Left renal pelvis (tissue), 4 donors: ENCODE measurements at places on chromosomes 4 and X. TPM values are rescaled to one million over a fixed set of nuclear protein-coding genes. Genes with fewer than 3 reads are reported as not detected.

DNA sequence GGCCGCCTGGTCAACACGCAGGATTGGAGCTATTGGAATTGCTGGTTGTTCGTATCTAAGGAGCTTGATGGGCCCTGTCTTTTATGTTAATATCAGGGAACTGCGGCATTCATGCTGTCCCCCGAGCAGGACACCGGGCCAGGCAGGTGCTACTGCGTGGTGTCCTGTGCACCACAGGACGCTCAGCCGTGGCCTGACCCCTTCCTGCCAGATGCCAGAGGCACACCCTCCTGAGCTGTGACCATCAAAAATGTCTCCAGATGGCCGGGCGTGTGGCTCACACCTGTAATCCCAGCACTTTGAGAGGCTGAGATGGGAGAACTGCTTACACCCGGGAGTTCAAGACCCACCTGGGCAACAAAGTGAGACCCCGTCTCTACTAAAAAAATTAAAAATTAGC lies 32.1 kb downstream of the ABLIM2 start:
- DNase-seq = no peak

Gene REPS2
- polyA plus RNA-seq = 11.7 TPM

Gene IGBP1
- polyA plus RNA-seq = 92.9 TPM

GRCh38 chr4:140637836-140638235 lies 69.1 kb upstream of the UCP1 start:
- no peak for DNase-seq

DNA sequence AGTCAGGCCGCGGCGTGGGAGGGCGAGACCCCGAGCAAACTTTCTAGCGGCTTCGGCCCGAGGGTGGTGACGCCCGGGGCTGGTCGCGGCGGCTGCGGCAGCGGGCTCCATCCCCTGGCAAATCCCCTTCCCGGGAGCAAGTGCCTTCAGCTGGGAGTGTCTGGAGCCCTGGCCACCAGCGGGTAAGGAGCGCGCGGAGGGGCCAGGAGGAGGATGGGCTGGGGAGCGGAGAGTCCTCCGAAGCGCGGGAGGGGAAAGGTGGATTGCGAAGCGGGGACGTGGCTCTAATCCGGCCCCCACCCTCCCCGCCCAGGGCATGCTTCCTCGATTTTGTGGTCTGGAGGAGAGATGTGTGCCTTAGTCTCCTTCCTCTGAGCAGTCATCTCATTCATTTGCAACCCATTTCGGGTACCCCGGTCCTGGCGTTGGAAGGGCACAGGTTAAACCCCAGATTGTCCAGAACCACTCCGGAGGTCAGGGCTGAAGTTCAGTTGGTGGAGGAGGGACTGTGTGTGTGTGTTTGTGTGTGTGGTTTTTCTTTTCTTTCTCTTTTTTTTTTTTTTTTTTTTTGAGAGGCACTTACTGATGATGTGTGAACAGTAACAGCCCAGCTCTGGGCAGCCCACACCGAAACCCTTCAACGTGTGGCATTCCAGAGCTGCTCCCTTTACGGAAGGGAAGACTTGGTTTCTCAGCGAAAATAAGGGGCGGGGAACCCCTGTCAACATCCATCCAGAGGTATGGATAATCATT lies 516 bp downstream of the SGMS2 start:
- DNase-seq = peak; percentile 27

- no peak for DNase-seq
Observed at GRCh38 chr4:122614621-122615020, 6.2 kb downstream of the IL21 start.

DNA sequence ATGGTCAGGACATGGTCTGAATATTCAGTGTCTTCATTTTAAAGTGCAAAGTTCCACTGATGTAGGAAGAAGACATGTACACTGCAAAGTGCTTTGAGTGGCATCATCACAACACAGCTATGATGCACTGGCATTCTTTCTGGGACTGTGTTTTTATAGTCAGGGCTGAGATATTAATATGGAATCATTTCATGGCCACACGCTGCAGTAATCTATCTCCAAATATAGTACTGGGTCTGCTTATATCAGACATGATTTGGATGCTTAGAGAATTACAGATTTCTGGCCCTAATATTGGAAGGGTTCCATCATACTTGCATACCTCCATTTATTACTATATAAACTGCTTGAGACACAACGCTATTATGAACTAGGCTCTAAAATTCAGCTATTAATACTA lies 1170.9 kb downstream of the NLGN4X start:
- no peak for DNase-seq

Gene FGF13
- 24.7 TPM for polyA plus RNA-seq

DNA sequence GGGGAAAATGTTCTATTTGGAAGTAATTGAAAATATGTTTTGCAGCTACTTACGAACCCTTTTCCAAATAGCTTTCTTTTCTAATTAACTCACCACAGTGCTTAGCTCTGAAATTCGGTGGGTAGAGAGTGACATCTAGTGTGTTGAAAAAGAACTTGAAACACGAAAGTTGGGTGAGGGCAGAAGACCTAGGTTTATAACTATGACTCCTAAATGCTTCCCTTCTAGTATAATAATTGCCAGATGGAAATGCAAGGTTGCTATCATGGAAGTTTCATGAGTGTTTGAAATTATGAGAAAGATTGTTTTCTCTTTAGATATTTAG lies 77.3 kb upstream of the NOCT start:
- DNase-seq = peak; percentile 40

DNA sequence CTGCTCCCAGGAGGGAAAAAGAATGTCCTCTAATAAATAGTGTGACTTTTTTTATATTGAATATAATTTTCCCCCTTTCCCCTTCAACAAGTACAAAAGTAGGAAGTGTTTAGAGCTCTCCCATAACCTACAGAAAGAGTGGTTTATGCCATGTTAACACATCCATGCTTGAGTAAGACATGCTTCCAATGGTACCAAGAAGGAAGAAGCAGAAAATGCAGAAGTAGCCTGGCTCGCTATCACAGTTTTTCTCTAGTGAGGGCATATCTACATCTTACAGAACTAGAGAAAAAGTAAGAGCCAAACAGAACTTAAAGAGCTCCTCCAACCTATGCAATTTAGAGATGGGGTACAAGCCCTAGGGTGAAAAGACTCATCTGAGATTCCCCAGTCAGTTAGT lies 82.5 kb downstream of the ARHGEF9 start:
- no peak for DNase-seq

DNA sequence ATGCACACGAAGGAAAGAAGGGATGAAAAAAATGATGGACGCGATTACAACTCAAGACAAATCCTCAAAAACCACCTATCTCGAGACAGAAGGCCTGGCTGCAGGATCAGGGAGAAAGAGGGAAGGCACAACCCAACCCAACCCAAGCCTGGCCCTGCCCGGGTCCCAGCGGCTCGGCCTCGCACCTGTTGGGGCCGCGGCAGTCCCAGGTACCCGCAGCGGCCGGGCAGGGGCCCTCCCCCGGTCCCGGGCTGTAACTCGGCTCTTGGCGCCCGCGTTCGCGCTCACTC lies 464 bp downstream of the RASGEF1B start:
- DNase-seq = no peak

GRCh38 chrX:107880054-107880610 lies 54.5 kb downstream of the MID2 start:
- DNase-seq = no peak

GRCh38 chrX:153477364-153477857 lies 7.0 kb upstream of the HAUS7 start:
- DNase-seq = no peak

- no peak for DNase-seq
Observed at GRCh38 chr4:66294638-66295037, 624.3 kb upstream of the EPHA5 start.

GRCh38 chrX:84186603-84187532 lies 1.1 kb downstream of the RPS6KA6 start:
- DNase-seq = peak; percentile 0

Gene ZNF330
- 58.9 TPM for polyA plus RNA-seq

GRCh38 chrX:33188881-33189280 lies 22.5 kb downstream of the DMD start:
- no peak for DNase-seq

DNA sequence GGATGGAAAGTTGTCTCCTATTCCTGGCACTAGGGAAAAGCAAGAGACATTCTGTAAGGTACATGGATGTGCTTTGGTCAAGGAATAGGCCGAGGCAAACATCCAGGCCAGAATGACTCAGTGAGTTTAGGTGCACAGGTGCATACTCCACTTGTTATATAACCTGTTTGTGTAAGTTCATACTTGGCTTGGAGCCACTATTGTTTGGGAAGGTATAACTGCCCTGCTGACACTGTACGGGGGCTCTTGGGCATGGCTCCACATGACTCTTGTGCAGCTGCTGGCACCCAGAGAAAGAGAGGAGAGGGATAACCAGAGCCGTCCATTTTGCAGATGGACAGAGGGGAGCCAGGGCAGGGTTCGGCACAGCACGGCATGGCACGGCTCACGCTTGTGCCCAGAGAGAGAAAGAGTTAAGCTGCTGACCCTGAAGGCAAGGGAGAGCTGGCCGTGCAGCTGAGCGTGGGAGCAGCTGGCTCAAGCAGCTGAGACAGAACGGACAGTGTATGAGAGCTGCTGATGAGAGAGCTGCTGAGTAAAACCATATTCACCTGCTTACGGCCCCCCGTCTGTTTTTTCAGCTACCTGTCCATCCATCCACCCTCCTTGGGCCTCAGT lies 98.0 kb downstream of the SLC2A9 start:
- no peak for DNase-seq

GRCh38 chr4:31351695-31352094 lies 631.5 kb downstream of the PCDH7 start:
- no peak for DNase-seq

- DNase-seq = no peak
Observed at GRCh38 chrX:129318375-129318774, 204.9 kb downstream of the SMARCA1 start.

GRCh38 chr4:100391863-100392262 lies 126.0 kb downstream of the EMCN start:
- DNase-seq = no peak

DNA sequence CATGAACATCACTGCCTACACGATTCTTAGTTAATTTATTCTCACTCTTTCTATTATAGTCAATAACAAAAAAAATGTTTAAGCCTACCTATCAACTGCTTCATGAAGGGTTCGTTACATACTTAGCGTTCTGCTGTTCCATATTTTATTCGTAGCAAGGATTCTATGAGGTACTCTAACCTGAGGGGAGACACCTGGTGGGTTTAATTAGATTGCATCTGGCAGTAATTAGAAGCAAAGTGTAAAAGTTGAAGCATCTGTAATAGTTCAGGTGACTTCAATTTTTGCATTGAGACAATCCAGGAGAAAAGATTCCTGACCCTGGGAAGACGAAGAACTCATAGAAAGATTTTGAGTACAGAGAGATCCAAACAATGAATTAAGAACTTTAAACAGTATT lies 1655.8 kb upstream of the TENM3 start:
- DNase-seq = no peak

DNA sequence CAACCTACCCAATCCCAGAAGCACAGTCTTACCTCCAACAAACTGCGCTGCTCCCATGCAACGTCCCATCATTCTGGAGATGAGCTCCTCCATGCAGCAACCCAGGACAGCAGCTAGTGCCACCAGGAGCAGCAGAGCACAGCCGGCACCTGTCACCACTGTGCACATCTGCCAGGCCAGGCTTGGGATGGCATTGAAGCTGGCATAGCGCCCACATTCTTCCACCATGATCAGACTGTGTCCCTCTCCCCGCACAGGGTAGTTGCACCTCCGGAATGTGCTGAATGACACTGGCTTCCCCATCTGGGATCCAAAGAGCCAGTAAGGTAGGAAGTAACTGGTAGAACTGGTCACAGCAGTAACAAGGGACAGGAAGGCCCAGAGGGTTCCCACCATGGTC lies 8.8 kb downstream of the LHFPL1 start:
- no peak for DNase-seq

DNA sequence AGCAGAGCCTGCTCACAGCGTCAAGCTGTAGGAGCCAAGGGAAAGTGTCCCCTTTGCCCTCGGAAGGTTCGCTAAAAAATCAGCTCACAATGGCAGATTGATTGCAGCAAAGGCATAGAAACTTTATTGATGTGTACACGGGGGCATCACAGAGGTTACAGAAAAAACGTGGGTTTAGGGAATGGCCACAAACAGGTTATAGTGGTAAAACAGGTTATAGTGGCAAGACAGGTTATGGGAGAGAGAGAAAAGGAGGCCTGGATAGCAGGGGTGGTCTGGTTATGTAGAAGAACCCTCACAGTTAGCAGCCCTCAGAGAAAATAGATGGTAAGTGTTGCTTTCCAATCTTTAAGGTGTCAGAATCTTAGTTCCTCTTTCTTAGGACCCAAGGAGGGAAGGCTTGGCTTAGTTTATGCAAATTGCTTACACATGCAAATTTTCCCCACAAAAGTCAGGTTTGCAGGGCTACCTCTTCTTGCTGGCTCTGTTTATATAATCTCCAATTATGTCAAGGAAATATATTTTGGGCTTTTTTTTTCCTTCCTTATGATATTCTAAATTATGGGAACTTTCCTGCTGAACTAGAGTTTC lies 113.7 kb downstream of the BMP15 start:
- DNase-seq = no peak

Gene BTK
- polyA plus RNA-seq = 3.2 TPM

Gene GAGE12J
- not detected for polyA plus RNA-seq

- no peak for DNase-seq
Observed at GRCh38 chr4:38609614-38610013, 54.4 kb upstream of the KLF3 start.

- DNase-seq = no peak
Observed at GRCh38 chrX:119266364-119266995, 30.4 kb downstream of the PGRMC1 start.

Gene GPC4
- polyA plus RNA-seq = 33.4 TPM

- DNase-seq = no peak
Observed at GRCh38 chr4:3269105-3269927, 20.4 kb downstream of the MSANTD1 start.
